ENCODE measurements at places on chromosomes 6 and 20.

DNA sequence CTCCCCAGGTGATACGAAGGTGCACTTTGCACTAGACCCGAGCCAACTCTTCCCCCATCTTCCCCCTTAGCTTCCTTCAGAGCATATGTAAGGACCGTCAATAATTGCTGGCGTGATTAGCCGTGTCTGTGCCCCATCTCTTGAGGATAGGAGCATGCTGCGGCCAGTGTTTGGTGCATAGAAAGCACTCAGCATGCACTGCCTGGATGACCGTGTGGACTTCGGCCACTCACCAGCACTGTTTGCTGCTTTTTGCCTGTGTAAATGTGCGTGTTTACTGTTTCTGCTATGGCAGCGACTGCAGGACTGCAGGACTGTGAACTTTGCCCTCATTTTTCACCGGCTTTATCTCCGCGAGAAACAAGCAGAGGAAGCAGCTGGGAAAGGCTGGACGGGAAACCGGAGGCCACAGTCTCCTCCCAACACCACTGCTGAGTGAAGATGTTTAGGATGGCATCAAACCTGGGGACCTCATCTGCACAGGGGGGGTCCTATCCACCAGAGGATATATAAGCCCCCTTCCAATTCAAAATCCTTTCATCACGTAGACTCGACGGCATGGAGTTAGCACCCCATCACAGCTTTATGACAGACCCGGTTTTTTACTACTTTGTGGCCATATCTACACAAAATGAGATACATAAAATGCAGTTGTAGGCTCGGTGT lies 150.6 kb upstream of the AFDN start:
- no peak for DNase-seq

DNA sequence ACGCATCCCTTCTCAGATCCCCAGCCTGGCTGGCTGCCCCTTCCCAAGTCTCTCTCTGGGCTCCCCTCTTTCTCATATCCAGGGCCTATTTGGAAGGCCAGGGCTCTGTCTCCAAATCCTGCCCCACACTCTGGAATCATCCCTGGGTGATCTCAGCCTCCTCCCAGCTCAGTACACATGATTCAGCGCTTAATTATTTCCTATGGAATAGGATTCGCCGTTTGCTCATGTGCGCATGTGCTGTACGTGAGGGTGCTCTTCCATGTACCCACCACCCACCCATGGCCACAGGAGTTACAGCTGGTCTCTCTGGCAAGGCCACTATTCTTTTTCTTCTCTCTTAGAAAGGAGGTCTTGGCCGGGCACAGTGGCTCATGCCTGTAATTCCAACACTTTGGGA lies 81.7 kb upstream of the FOXP4 start:
- DNase-seq: no peak

- no peak for DNase-seq
Measured at GRCh38 chr6:91827151-91827550, 1240.3 kb upstream of the MAP3K7 start.

- no peak for DNase-seq
Measured at GRCh38 chr20:3759316-3759823, 8.2 kb downstream of the ADISSP start.

DNA sequence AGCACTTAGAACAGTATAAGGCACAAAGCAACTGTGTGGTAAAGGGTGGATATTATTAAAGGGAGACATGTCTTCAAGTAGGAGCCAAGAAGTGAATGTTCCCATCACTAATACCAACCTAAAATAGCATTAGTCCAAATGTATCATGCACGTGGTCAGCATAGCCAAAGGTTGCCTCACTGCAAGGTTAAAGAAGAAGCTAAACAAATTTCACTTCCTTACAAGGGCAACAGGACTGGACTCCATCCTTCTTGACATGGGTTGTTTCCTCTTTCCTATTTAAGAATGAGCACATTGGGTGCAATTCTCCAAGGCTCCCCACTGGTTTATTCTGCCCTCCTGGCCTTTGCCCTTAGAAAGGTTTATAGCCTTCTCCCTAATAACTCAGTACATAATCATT lies 186.7 kb downstream of the PHACTR1 start:
- DNase-seq: no peak

DNA sequence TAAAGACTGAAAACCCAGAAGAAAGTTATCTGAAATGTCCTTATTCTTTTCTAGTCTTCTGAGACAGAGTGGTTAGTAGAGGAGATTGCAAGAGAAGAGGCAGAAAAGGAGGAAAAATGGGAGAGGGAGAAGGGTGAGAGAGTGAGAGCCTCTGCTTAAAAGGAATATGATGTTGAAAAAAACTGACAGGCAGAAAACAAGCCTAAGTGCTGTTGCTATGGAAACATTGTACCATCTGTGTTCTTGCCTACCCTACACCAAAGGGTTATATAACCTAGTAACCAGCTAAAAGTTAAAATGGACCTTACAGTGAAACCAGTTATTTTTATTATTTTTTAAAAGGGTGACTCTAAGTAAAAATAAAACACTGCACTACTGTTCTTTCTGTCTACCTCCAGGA lies 28.3 kb upstream of the SH3BGRL2 start:
- no peak for DNase-seq

DNA sequence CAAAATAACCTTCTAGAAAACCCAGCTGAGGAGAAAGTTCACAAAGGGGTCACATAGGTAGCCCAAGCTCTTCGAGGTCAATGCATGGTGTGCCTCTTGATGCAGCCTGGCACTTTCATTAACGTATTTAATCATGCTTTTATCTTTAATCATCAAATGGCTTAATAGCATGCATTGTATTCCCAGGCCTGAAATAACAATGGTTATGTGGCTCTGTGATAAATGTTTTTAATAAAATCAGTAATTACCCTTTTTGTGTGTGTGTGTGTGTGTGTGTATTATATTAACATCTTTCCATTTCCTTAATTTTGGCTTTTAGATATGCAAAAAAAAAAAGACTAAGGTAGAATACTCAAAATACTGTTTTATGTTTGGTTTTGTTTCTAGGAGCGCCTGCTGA lies 681.8 kb downstream of the PTPRT start:
- no peak for DNase-seq

DNA sequence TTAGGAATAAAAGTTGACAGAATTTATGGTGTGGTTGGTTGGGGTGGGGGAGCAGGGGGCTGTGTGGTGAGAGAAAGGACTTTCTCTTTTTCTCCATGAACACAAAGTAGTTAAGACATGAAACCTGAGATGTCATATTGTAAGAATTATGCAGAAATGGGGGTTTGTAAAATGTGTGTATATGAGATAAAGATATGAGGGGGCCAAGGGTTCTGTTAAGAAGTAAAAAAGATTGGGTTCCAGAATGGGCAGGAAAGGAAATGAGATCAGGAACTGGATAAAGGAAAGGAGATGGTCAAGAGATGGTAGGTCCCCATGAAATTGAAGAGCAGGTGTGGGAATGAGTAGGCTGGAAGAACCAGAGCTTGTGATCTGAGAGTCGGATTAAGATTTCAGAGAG lies 9.7 kb downstream of the RNF146 start:
- no peak for DNase-seq

DNA sequence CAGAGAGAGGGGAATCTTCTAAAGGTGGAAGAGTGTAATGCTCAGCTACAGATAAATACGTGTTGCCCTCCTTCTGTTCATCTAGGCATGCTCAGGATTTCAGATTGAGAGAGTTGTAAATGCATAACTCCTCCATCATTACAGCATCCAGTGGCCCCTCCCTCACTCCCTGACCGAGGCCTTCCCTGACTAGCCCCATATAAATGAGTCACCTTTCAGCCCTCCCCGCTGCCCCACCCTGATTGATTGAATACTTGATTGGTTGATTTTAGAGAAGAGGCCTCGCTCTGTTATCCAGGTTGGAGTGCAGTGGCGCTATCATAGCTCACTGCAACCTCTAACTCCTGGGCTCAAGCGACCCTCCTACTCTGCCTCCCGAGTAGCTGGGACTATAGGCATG lies 193.7 kb downstream of the EYA2 start:
- DNase-seq: no peak

- DNase-seq: no peak
Measured at GRCh38 chr6:148928811-148929210, 182.0 kb downstream of the UST start.

DNA sequence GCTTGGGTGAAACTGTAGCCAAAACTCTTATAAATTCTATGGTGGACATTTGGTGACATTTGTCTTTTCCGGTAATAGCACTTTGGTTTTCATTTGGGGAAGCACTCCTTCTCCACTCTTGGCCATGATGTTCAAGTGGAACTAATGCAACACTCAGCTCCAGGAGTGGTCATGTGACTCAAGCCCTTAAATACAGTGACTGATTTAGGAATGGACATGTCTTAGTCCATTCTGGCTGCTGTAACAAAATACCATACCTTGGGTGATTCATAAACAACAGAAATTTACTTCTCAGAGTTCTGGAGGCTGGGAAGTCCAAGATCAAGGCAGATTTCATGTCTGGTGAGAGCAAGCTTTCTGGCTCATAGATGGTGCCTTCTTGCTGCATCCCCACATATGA lies 10.8 kb upstream of the FKBP1A start:
- DNase-seq: no peak

DNA sequence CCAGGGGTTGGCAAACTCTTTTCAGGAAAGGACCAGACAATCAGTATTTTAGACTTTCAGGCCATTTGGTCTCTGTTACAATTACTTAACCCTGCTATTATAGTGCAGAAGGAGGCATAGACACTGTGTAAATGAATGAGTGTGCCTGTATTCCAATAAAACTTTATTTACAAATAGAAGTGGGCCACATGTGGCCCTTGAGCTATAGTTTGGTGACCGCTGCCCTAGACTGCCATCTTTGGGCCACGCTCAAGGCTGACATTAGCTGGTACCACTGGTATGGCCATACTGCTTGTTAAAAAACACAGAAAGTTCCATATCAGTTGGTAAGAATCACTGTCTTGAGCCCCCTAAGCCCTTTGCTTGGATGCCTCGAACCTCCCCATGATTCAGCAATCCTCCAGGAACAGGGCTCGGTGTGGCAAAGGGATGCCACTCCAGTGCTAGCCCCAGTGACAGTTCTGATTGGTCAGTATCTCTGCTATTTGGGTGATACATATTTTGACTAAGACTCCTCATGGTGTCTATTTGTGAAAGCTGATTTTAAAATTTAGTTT lies 23.3 kb upstream of the SNRNP48 start:
- DNase-seq: no peak

GRCh38 chr6:71929047-71929446 lies 42.7 kb downstream of the RIMS1 start:
- no peak for DNase-seq

DNA sequence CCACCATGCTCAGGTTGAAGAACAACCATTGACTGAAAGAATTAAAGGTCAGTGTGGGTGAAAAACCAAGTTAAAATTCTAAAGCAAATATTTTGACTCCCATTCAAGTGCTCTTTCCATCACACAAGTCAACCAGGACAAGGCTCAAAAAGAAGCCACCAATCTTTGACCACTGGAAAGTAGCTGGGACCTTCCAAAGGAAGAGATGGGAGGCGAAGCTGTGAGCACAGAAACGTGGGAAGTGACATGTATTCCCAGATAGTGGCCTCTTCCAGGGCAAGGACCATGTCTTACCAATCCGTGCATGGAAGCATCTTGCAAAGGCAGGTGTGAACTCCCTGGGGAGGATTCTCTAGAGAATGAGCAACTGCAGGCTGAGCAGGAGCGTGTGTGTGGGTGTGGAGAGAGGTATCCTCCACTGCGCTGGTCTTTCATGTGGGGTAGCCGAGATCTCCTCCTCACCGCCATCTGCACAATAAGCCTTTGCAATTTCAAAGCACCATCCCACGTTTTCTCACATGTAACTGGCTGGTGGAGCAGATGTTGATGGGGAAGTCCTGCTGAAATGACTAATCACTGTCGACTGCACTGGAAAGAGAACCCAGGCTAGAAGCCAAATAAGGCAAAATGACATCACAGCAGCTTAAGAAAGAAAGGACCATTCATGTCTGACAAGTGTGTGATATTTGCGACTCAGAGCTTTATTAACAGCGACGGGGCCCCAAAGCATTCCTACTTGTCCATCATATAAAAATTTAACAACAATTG lies 189.4 kb upstream of the RREB1 start:
- no peak for DNase-seq

GRCh38 chr6:33952016-33952415 lies 148.2 kb upstream of the MLN start:
- DNase-seq: no peak

DNA sequence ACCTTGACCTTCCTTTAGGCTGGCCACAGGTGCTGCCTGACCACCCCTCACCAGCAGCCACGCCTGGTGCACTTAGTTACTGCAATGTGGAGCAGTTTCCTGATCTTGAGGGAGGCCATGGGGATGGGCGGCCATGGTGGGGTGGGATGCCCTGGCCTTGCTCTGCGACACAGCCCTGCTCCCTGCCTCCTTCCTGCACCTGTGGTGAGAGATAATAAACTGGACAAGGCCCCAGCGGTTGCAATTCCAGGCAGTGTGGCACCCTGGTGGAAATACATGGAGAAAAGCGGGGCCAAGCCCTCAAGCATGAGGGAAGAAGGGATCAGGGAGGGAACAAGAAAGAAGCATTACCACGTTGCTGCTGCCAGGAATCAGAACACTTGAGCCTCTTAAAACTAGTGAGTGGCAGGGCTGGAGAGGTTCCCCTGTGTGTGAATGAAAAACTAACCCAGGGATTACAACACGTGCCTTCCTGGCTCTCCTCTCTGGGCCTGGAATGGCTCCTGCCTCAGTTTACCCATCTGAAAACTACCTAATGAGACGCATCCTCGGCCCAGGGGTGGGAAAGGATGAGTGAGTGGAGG lies 213.2 kb downstream of the LY86 start:
- DNase-seq: no peak

DNA sequence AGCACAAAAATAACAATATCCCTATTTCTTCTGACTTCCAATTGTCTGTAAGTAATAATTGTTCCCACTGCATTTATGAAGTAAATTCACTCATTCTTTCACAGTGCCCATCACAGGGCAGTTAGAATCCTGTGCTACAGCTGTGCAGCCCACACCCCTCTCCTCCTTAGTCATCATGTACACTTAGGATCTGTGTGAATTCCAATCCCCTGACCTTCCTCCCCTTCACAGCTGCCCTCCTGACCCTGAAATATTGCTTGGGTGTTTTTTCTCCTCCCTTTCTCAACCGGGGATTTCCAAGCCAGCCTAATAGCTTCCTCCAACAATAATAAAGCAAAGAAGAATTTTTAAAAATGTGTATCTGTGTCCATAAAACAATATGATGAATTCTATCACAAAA lies 91.5 kb upstream of the BEND6 start:
- no peak for DNase-seq

DNA sequence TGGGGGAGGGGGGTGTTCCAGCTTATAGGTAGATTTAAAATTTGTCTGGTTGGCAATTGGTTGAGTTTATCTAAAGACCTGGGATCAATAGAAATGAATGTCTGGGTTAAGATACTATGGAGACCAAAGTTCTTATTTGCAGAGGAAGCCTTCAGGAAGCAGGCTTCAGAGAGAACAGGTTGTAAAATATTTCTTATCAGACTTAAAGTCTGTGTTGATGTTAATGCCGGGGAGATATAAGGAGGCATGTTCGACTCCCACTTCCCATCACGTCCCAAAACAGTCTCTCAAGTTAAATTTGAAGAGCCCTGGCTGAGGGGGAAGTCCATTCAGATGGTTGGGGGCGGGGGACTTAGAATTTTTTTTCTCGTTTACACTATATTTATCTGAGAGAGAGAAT lies 12.3 kb upstream of the BLCAP start:
- DNase-seq: no peak

Data from activated T-helper 1 cell treated with Interleukin-2 at 50 U/mL for 16 hours (primary cell).